ENCODE measurements at places on chromosomes 6 and 20.

GRCh38 chr6:110352563-110353262 is 5.4 kb downstream of the METTL24 start:
- DNase-seq = no peak

DNA sequence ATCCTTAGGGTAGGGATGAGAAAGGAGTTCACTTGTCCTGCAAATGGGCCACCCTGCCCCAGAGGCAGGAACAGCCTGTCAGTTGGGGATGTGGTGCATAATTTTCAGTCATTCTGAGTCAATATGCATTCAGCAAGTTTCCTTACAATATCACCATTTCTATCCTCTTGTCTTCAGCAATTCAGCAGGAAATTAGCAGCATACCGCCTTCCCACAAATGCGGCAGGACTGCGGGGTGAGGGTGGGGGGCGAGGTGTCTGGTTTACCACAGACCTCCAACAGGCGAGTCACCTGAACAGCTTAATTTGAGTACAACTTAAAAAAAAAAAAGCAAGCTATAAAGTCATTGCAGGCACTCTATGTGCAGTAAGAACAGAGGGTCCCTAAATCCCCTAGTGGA is 126.8 kb downstream of the MAP3K7 start:
- DNase-seq = no peak

DNA sequence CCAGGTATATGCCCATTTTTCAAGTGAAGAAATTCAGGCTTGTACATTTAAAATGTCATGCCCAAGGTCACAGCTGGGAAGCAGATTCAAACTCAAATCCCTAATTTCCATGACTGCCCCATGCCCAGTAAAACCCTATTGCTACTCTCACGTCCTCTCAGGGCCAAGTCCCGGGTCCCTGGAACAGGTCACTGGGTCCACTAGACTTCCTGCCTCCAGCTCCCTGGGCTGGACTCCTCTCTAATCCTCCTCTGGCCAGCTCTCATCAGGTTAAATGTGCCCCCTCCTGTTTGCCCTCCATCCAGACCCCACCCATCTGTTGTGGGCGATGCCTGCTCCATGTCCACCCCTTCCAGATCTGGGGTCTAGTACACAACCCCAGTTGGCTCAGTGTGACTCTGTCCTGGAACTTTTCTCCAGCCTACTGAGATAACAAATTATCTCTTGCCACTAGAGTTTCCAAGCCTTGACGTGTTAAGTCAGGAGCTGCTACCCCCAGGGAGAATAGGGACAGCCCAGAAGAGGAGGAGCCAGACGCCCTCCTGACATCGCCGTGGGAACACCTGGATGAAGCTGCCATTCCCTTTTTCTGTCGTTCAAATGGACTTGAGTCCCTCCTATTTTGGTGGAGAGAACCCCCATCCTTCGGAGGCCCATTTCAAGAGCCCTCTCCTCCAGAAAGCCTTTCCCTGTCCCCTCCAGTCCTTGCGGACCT is 3.7 kb upstream of the SPDEF start:
- DNase-seq = no peak

GRCh38 chr6:136728976-136729515 is 63.2 kb downstream of the MAP3K5 start:
- DNase-seq = no peak
